ENCODE measurements at places on chromosomes 11 and 22. TPM values are rescaled to one million over a fixed set of nuclear protein-coding genes. Genes with fewer than 3 reads are reported as not detected.

The CARD18 gene
- not detected for polyA plus RNA-seq

The CYB5R2 gene
- 30.3 TPM for polyA plus RNA-seq

The MMP27 gene
- polyA plus RNA-seq, result not detected

The OR5D13 gene
- polyA plus RNA-seq, result not detected

The MPZL3 gene
- polyA plus RNA-seq, result 4.7 TPM

The LUZP2 gene
- polyA plus RNA-seq, result 1.4 TPM

The SCGB2A2 gene
- polyA plus RNA-seq, result not detected

The DRD4 gene
- 1.6 TPM for polyA plus RNA-seq

The DUSP8 gene
- polyA plus RNA-seq, result 2.5 TPM

The GNAZ gene
- polyA plus RNA-seq, result 6.2 TPM

The CABP4 gene
- 0.64 TPM for polyA plus RNA-seq

The OR51Q1 gene
- not detected for polyA plus RNA-seq

The DDX17 gene
- polyA plus RNA-seq, result 879 TPM

The KRTAP5-11 gene
- polyA plus RNA-seq, result 0.28 TPM

The RPS6KA4 gene
- polyA plus RNA-seq, result 10.4 TPM

The NRGN gene
- 12.0 TPM for polyA plus RNA-seq

The LSP1 gene
- 4.8 TPM for polyA plus RNA-seq

The GALNT18 gene
- 25.7 TPM for polyA plus RNA-seq

The MGAT3 gene
- polyA plus RNA-seq, result 26.7 TPM

The PLAAT4 gene
- 11.6 TPM for polyA plus RNA-seq

The CLTCL1 gene
- 3.9 TPM for polyA plus RNA-seq

The FAM180B gene
- polyA plus RNA-seq, result 0.19 TPM

The ANGPTL5 gene
- polyA plus RNA-seq, result not detected

The GRIA4 gene
- polyA plus RNA-seq, result 0.51 TPM

The PRG2 gene
- 1.9 TPM for polyA plus RNA-seq

The PRR33 gene
- polyA plus RNA-seq, result 0.07 TPM

The IGSF22 gene
- polyA plus RNA-seq, result 1.7 TPM

The THY1 gene
- polyA plus RNA-seq, result 98.9 TPM

The FGF3 gene
- not detected for polyA plus RNA-seq

The OR52A1 gene
- 0.03 TPM for polyA plus RNA-seq

The USP28 gene
- 38.2 TPM for polyA plus RNA-seq

The SLC17A6 gene
- polyA plus RNA-seq, result not detected

The BET1L gene
- 41.7 TPM for polyA plus RNA-seq

The LRP4 gene
- 26.4 TPM for polyA plus RNA-seq

The PGA5 gene
- not detected for polyA plus RNA-seq

The JAML gene
- polyA plus RNA-seq, result 1.9 TPM

The FZD4 gene
- polyA plus RNA-seq, result 67.7 TPM

The TPH1 gene
- 0.47 TPM for polyA plus RNA-seq

The ENTHD1 gene
- not detected for polyA plus RNA-seq

The ST14 gene
- 31.1 TPM for polyA plus RNA-seq

The NAALAD2 gene
- 19.5 TPM for polyA plus RNA-seq

The CARD10 gene
- 16.4 TPM for polyA plus RNA-seq

The OR8D1 gene
- polyA plus RNA-seq, result not detected

The GAB4 gene
- polyA plus RNA-seq, result not detected
